GM23248 (cell line): ENCODE measurements at places on chromosomes 5 and 9.

GRCh38 chr5:82405161-82405560 lies 127.0 kb upstream of the RPS23 start:
- peak; percentile 88 for DNase-seq

GRCh38 chr5:88680253-88681132 lies 202.5 kb downstream of the MEF2C start:
- DNase-seq, result peak; percentile 74

GRCh38 chr9:70259512-70259802 lies 679 bp downstream of the SMC5 start:
- DNase-seq, result no peak

DNA sequence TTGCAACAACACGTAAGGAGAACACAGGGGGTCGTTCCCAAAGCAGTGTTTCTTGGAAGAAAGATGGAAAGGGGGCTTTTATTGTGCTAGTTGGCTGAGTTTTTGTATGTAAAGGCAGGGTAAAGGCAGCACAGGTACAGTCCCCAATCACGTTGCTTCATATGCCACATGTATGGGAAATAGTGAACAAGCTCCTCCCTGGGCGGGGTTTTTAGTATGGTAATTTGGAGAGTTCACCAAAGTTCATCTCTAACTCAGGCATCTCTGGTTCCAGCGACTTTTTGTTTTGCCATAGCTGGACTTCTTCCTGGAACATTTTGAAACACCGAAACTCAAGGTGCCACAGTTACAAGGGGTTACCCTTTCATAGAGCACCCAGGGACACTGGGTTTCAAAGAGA lies 133.9 kb downstream of the CAAP1 start:
- no peak for DNase-seq

GRCh38 chr9:1998111-1998510 lies 17.0 kb upstream of the SMARCA2 start:
- no peak for DNase-seq

DNA sequence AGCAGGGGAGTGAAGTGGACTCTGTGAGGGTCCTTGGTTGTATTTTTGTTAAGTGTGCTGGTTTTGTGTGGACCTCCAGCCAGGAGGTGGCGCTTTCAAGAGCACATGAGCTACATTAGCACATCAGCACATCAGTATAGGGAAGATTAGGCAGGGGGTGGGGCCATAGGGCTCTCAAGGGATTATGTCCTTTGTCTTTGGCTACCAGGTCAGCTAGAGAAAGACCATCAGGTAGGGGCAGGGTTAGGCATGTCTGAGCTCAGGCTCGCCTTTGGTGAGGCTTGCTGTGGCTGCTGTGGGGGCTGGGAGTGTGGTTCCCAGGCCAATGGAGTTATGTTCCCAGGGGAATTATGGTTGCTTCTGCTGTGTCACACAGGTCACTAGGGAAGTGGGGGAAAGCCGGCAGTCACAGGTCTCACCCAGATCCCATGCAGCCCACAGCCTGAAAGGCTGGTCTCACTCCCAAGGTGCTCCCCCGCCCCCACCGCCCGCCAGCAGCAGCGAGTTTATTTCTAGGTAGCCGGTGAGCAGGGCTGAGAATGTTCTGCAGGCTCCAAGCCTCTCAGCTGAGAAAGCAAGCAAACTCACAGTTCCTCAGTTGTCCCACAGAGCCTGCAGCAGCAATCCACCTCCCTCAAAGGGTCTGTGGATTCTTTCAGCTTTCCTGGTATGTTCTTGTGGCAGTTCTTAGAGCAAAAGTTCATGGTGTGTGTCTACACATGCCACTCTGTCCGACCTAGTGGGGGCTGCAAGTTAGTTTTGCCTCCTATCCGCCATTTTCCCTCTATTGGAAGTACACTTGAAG lies 13.7 kb downstream of the OR1J1 start:
- DNase-seq, result no peak

- DNase-seq, result no peak
Measured at GRCh38 chr5:375921-376798, 54.6 kb downstream of the AHRR start.

- DNase-seq, result peak; percentile 91
Measured at GRCh38 chr9:122180633-122181032, 20.9 kb downstream of the MORN5 start.

DNA sequence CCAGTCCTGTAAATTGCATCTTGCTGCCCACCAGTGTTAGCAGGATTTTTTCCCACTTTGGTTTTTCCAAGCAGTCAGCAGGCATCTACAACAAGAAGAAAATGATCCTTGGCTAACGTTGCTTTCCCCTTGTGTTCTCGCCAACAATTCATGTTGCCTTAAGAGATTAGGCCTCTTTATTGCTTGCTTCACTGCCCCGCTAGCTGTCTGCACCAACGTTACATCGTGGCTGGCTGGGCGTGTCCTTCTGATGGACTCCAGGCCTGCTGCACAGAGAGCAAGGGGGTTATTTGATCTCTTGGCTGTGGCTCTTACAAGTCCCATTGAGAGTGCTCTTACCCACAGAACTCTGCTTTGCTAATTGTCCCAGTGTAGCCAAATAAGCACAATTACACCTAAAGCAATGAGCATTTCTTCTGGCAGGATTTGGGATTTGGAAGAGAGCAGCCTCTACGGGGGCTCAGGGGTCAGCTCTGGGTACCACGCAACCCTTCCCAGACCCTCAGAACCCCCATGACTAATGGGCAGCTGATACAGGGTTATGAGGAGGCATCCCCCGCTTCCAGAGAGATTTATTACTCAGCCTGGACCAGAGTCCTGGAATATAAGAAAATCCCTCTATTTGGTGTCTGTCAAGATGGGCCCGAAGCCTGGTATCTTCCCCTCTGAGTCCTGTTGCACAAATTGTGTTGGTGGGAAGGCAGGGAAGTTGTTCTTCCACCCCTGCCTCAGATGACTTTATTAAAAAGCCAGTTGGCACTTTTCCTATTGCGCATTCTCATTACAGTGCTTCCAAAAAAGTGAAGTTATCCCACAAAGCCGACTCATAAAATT lies 17.6 kb downstream of the DCANP1 start:
- DNase-seq, result no peak

GRCh38 chr9:89814340-89815040 lies 209.7 kb downstream of the GADD45G start:
- DNase-seq, result peak; percentile 49

DNA sequence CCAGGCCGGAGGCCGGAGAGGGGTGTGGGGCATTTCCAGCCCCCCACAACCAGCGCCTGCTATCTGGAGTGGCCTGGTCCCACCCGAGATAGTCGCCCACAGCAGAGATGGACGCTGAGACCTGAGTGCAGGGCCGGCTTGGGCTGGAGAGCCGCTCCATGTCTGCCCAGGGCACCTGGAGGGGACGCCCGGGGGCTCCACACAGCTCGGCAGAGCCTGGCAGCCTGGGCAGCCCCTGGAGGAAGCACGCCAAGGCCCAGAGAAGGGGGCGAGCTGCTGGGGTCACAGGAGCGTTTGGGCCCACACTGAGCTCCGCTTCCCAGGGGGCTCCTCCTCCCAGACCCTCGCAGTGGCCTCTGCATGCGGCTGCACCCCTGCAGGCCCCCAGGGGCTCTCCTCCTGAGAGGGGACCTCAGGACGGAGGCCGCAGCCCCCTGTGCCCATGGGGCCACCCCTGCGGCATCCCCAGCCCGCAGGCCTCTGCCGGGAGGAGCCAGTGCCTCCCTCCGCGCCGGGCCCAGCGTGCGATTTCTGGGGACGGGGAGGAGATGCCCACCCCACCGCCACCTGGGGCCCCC lies 42.2 kb upstream of the EGFL7 start:
- no peak for DNase-seq

- no peak for DNase-seq
Measured at GRCh38 chr5:14959399-14960119, 88.0 kb upstream of the ANKH start.

- DNase-seq, result no peak
Measured at GRCh38 chr9:132008855-132009812, 70.5 kb downstream of the MED27 start.

- peak; percentile 82 for DNase-seq
Measured at GRCh38 chr5:93677359-93677891, 64.0 kb downstream of the POU5F2 start.

- no peak for DNase-seq
Measured at GRCh38 chr9:2923766-2924379, 80.0 kb upstream of the PUM3 start.

DNA sequence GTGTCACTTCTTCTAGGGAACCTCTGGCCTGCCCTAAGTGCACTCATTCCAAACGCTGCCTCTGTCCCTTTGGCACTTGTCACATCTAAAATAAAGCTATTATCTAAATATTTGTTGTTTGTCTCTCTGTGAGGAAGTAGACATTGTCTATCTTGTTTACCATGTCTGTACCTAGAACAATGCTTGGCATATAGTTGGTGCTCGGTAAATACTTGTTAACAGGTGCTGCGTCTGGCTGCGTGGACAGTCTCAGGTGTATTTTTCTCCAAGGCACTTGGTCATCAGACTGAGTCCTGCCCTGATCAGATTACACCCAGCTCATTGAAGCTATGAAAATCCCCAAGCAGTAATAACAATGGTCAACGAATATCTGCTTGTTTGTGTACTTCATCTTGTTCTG lies 174.9 kb upstream of the SMIM23 start:
- DNase-seq, result no peak

- no peak for DNase-seq
Measured at GRCh38 chr5:134142806-134143205, 28.3 kb downstream of the TCF7 start.

DNA sequence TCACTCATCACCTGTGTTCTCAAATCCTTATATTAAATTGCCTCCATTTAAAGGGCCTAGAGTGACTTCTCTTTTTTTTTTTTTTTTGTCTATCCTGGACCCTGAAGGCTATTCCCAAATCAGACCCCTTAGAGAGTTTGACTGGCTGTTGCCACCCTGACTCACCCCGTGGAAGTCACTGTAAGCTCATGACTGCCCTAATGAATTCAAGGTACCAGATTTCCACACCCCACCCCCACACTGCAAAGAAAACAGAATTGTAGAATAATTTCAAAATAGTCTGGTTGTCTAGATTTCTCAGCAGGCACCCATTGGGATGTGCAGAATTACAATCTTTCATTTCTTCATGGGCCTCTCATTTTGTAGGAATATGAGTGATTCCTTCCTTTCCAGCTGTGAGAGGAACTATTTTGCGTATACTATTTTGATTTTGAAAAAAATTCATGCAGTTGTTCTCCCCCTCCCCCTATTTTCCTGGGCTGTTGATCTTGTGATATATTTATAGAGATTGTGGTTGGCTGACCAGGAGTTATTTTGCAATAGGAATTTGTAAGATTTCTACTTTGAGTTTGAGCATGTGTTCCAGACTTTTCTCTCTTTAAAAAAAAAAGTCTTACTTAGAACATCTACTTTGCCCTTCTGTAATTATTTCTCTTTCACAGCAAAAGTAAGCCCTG lies 79.1 kb downstream of the ZNF618 start:
- peak; percentile 74 for DNase-seq
